Neural crest cell (in vitro differentiated cells): ENCODE measurements at places on chromosomes 12 and 14.

- no peak for DNase-seq
Observed at GRCh38 chr12:115004470-115005146, 320.6 kb upstream of the TBX3 start.

- DNase-seq = no peak
Observed at GRCh38 chr12:40586823-40587222, 105.4 kb upstream of the CNTN1 start.

DNA sequence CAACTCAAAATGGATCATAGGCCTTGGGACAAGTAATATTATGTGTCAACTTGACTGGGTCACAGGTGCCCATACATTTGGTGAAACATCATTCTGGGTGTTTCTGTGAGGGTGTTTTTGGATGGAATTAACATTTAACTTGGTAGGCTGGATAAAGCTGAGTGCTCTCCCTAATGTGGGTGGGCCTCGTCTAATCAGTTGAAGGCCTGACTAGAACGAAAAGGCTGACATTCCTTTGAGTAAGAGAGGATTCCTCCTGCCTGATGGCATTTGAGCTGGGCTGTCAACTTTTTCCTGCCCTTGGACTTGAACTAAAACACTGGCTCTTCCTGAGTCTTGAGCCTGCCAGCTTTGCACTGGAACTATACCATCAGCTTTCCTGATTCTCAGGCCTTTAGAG is 93.4 kb upstream of the ESRRB start:
- DNase-seq = no peak

- DNase-seq = no peak
Observed at GRCh38 chr14:83096092-83096491, 1562.4 kb upstream of the SEL1L start.

DNA sequence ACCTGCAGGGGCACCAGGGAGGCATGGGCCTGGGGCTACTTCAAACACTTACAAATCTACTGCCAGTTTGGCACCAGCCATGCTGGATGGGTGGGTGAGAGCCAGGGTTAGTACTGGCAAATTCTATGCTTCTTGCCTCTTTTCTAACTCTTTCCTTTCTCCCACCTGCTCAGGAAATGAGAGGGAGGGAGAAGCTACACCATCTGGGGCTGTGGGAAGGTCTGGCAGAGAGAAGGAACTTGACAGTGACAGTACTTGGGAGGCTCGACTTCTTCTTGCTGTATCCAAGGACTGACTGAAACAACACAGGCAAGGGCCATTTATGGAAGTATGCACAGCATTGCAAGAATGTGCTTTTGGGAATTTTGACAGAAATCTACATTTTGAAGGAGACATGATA is 149.6 kb upstream of the DYRK2 start:
- no peak for DNase-seq

DNA sequence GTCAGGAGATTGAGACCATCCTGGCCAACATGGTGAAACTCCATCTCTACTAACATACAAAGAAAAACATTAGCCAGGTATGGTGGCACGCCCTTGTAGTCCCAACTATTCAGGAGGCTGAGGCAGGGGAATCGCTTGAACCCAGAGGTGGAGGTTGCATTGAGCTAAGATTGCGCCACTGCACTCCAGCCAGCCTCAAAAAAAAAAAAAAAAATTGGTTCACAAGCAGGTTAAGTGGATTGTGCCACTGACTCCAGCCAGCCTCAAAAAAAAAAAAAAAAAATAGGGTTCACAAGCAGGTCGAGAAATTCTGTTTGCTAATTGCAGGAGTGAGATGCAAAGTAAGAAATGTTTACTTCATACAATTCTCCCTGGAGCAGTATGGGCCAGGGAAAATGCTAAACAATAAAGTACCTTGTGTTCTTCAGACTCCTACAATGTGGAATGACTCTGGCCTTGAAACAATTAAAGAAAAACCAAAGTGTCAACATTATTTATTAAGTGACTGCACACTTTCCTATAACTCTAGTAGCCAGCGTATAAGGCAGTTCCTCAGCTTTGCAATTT is 6.1 kb downstream of the EDDM3B start:
- DNase-seq = no peak

- no peak for DNase-seq
Observed at GRCh38 chr14:67951529-67952135, 132.1 kb downstream of the RAD51B start.

DNA sequence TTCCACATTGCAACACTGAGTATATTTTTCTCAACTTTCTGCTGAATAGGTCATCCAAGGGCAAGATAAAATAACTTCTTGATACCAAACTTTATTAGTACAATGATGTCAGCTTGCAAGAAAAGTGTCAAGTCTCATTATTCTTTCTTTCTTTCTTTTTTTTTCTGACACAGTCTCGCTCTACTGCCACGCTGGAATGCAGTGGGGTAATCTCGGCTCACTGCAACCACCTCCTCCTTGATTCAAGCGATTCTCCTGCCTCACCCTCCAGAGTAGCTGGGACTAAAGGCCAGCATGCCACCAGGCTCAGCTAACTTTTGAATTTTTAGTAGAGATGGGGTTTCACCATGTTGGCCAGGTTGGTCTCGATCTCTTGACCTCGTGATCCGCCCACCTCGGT is 523.4 kb downstream of the FSCB start:
- DNase-seq = no peak

GRCh38 chr12:71661977-71662530 is 1.6 kb downstream of the ZFC3H1 start:
- no peak for DNase-seq

DNA sequence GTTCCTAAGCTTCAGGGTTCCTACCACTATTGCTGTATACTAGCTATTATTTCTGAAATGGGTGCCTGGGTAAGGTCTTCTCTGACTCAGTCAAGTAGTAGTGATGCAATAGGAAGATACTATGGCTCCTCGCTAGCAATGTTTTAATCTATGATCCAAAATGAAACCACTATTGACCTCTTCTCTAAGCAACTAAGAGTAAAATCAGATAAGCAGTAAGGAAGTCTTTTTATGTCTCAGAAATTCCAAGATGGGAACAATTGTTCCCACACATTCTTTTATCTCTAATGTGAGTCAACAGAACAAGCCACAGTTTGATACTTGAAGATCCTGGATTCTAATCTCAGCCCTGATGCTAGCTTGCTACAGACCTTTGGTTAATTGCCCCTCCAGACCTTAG is 45.1 kb downstream of the AREL1 start:
- DNase-seq = no peak

- no peak for DNase-seq
Observed at GRCh38 chr12:48285751-48286650, 64.7 kb downstream of the ZNF641 start.

DNA sequence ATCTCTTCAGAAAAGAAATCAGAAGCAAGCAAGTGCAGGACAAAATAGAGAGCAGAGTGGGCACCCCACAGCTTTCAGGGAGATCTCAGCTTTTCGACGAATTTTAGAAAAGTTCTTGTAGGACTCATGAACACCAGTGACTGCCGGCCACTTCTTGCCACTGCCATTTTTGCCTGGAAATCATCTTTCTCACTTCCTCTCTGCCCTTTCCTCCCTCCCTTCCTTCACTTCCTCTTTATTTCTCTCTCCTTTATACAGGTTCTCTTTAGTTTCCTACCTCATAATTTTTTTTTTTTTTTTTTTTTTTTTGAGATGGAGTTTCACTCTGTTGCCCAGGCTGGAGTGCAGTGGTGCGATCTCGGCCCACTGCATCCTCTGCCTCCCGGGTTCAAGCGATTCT is 185.6 kb downstream of the APAF1 start:
- no peak for DNase-seq

DNA sequence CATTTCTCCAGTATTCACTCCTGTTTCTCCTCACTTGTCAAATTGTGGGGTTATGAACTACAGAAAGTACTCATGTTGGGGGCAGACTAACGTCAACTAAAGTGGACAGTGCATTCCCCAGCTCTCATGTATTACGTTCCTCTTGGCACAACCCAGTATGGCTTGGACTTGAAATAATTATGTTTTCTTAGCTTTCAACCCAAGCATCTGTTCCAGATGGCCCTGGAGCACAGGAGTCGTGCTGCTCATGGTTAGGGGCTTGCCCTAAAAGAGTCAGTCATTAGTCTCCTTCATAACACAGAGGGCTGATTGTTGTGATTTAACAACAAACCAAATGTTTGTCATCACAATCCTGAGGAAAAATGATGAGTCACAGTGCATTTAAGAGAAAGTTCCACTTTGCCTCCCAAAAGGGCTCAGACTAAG is 154.4 kb downstream of the RPAP3 start:
- no peak for DNase-seq

DNA sequence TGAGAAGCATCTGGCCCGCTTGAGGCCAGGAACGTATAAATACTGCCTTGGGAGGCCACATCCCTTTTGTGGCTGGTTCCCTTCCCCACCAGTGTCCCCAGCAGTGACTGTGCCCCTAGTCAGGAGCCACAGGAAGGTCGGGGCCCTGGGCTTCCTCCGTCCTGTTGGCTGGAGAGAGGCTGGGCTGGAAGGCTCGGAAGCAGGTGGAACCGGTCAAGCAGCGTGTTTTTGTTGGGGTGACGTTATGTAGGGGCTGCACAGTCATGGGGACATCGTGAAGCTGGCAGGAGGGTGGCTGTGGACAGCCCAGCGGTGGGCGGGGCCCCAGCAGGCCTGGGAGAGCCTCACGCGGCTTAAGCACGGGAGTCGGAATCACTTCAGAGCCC is 10.1 kb downstream of the XRCC3 start:
- DNase-seq = no peak

GRCh38 chr12:108090107-108090899 is 38.8 kb upstream of the WSCD2 start:
- no peak for DNase-seq

- DNase-seq = no peak
Observed at GRCh38 chr12:52267699-52268098, 6.7 kb upstream of the KRT86 start.

- no peak for DNase-seq
Observed at GRCh38 chr12:53744130-53744441, 7.7 kb downstream of the CISTR start.
